NT2/D1 (cell line): ENCODE measurements at places on chromosomes 3 and 15.

GRCh38 chr15:95016511-95017229 is 785.3 kb downstream of the MCTP2 start:
- no peak for DNase-seq

DNA sequence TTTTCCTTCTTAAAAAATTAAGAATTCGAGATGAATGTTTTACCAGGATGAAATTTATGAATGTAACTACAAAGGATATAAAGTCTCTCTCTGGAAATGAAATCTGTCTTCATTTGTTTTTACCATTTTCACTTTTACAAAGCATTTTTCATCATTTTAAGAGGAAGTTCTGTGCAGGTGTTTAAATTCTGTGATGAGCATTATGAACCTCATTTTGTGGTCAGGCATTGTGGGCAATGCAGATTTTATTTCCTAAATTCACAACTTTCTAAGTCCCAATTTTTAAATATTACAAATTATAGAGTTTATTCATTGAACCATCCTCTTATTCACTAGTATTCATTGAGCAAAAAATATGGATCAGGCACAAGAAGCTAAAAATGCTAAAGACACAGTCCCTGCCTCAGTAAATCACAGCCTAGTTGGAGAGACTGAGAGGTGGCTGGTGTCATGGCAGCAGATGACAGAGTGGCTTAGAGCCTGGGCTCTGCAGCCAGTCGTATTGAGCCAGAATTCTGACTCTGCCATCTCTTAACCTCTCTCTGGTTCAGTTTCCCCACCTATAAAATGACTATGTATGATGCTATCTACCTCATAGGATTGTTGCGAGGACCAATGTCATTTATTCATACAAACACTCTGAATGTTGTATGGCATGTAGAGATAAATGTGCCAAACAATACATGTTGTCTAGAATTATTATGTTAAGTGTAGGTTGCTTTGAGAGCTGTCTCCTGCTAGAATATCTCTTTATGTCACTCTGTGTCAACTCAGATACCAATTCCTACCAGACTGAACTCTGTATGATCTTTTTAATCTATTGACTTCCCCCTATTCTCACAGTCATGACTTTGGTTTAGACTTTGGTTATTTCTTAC is 7.5 kb upstream of the TGFBR2 start:
- no peak for DNase-seq

- DNase-seq = no peak
These were observed 113.4 kb downstream of the ZNF280D start for GRCh38 chr15:56619887-56620286.

DNA sequence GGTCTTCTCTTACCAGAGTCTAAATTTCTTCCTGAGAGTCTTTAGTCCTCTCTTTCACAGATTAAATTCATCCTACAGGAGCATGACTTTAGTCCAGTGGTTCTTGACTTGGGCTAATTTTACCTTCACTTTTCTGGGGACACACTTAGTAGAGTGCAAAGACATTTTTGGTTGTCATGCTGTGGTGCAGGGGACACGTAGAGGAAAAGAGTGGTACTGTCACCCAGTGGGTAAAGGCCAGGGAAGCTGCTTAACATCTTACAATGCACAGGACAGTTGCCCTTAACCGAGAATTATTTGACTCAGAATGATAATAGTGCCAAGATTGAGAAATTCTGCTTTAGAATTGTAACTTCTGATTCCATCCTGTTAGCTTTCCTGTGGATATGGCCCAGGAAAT is 772.5 kb upstream of the GRM7 start:
- no peak for DNase-seq

DNA sequence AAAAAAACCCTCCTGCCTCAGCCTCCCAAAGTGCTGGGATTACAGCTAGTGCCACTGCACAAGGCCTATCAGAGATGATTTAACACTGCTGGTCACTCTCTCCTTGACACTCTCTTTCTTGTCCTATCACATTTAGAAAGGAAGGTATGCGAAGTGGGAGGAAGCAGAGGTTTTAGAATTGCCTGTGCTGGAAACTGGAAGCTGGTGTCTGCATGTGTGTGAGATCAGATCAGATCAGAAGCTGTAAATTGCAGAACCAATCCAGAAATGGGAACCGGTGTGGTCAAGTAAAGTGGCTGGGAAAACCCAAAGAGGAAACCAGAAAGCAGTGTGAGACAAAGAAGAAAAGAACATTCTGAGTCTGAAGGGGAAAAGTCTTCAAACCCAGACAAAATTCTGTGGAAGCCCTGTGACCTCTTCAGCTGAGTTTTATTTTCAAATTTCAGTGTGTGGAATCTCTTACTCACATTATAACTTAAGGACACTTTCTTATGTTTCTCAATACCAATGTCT is 2.8 kb downstream of the EFHB start:
- DNase-seq = no peak

GRCh38 chr15:43268111-43269105 is 1.7 kb upstream of the TGM5 start:
- DNase-seq = peak; percentile 1

DNA sequence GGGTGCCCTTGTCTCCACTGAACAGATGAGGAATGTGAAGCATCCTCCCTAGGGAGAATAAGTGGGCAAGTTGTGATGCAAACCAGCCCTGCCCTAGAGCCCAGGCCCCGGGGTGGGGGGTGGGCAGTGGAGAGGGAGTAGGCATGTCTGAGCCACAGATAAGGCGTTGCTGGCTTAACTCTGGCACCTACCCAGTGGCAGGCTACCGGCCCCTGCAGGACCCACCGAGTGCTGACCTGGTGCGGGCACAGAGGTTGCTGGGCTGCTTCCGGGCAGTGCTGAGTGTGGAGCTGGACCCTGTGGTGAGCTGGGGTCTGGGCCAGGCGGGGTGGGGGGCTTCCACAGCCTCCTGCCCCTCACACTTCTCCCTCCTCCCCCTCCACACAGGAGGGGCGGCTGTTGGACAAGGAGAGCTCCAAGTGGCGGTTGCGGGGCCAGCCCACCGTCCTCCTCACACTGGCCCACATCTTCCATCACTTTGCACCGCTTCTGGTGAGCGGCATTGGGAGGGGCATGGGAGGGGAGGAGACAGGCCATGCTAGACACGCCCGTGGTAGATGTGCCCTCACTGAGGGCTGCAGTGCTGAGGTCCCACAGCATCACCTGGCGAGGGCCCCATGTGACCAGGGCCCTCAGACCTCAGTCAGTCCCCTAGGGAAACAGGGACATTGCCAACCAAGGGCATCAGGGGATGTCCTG is 10.1 kb downstream of the RNF123 start:
- DNase-seq = no peak

- DNase-seq = peak; percentile 72
These were observed 59.7 kb downstream of the NOX5 start for GRCh38 chr15:69074001-69074842.
